ENCODE measurements at places on chromosomes 7 and 10.

GRCh38 chr10:80500572-80501380 lies 36.9 kb upstream of the SH2D4B start:
- DNase-seq: no peak

GRCh38 chr10:26857991-26858706 lies 2.6 kb downstream of the ABI1 start:
- peak; percentile 47 for DNase-seq

- no peak for DNase-seq
Measured at GRCh38 chr7:11956991-11957390, 125.0 kb upstream of the THSD7A start.

- DNase-seq: no peak
Measured at GRCh38 chr7:41930538-41931262, 227.8 kb upstream of the INHBA start.

GRCh38 chr10:71646592-71647292 lies 72.8 kb downstream of the C10orf105 start:
- DNase-seq: no peak

GRCh38 chr7:95688931-95689495 lies 83.3 kb upstream of the DYNC1I1 start:
- DNase-seq: no peak

DNA sequence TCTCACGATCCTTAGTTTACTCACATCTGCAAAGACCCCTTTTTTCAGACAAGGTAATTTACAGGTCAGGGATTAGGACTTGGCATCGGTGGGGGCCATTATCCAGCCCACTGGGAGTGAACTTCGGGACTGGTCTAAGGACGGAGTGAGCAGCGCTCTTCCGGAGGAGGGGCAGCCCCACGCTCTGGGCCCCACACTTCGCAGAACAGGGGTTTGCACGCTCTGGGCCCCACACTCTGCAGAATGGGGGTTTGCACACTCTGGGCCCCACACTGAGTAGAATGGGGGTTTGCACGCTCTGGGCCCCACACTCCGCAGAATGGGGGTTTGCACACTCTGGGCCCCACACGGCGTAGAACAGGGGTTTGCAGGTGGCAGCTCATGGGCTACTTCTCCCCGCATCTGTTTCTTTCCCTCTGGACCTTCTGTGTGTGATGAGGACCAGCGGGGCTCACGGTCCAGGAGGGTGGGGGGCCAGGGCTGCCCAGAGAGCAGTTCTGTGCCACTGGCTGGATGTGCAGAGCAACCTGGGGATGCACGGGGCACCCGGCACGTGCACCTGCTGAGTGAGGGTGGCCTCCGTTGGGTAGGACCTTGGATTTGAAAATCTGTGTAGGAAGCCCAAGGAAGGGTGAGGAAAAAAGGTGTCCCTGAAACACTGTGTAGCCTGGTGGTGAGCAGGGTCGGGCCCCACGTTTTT lies 134.8 kb downstream of the WDR37 start:
- no peak for DNase-seq

DNA sequence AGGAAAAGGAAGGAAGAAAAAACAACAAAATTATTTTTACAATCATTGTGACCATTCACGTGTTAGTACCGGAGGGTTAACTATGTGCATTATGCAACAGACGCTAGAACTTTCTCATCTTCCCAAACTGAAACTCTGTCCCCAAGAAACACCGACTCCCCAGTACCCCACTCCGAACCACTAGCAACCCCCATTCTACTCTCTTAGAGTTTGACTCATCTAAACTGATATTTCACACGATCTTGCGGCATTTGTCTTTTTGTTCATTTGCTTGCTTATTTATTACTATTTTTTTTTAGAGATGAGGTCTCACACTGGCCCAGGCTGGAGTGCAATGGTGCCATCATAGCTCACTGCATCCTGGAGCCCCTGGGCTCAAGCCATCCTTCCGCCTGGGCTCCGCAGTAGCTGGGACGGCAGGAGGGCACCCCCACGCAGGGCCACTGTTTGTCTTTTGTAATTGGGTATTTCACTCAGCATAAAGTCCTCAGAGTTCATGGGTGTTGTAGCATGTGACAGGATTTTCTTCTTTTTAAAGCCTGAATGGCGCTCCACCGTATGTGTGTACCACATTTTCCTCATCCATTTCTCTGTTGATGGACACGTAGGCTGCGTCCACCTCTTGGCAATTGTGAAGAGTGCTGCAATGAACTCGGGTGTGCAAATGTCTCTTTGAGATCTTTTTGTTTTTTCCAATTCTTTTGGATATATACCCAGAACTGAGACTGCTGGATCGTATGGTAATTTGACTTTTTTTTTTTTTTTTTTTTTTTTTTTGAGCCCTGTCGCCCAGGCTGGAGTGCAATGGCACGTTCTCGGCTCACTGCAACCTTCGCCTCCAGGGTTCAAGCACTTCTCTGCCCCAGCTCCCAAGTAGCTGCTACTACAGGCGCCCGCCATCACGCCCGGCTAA lies 9.5 kb downstream of the MNX1 start:
- peak; percentile 5 for DNase-seq

DNA sequence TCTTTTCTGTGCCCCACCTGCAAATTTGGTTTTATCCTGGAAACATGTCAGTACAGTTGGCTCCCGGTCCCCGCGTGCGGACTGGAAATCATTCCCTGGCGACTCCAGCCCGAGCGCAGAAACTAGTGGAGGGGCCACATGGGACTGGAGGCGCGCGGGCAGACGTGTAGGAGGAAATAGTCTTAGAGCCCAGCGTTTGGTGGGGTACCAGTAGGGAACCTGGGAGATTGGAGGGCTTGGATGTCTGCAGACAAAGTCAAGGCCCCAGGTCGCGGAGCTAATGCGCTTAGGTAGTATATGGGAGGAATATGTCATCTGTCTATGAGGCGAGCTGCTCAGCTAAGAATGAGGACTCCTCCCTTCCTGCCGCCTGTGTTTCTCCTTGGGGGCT lies 1.3 kb downstream of the GALNT17 start:
- DNase-seq: no peak

DNA sequence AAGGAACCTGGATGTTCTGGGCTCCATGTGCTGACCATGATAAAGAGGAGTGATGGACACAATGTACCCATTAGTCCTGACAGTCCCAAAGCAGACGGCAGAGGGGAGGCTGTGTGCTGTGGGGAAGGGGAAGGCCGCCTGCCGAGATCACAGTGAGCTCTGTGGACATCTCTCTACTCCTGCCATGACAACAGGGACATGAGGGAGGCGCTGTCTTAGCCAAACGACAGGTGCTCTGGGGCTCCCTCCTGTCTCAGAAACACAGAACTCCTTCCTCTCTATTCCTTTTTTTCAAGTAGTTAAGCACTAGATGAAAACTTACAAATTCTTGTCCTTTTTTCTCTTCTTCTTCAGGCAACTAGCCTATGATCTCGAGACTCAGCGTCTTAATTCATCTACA lies 113.1 kb downstream of the RNF32 start:
- no peak for DNase-seq

DNA sequence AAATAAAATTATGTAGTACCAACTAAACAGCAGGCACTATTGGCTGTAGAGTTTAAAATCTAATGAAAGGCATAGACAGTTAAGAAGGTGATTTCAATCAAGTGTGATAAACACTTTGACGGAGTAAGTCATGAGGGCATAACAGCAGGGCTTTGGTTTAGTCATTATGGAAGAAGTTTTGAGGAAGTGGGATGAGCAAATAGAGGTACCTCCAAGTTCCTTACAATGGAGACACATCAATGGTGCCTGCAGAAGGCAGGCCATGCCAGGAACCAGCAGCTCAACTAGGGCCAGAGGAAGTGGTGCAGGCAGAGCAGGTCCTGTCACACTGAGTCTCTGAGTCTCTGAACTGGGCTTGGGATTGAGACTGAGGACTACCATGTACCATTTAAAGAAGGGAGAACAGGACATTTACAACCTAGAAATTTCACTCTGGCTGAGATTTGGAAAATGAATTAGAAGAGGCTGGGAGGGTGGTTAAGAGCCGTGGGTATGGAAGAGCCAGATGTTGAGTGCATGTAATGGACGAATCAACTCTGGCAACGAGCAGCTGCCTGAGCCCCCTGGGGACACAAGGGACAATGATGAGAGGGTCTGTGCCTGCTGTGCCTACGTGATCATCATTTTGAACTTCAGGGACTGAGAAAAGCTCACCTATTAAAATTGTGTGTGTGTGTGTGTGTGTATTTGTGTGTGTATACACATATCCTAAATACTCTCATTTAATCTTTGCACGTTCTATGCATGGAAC lies 208.7 kb upstream of the POM121L12 start:
- DNase-seq: no peak

DNA sequence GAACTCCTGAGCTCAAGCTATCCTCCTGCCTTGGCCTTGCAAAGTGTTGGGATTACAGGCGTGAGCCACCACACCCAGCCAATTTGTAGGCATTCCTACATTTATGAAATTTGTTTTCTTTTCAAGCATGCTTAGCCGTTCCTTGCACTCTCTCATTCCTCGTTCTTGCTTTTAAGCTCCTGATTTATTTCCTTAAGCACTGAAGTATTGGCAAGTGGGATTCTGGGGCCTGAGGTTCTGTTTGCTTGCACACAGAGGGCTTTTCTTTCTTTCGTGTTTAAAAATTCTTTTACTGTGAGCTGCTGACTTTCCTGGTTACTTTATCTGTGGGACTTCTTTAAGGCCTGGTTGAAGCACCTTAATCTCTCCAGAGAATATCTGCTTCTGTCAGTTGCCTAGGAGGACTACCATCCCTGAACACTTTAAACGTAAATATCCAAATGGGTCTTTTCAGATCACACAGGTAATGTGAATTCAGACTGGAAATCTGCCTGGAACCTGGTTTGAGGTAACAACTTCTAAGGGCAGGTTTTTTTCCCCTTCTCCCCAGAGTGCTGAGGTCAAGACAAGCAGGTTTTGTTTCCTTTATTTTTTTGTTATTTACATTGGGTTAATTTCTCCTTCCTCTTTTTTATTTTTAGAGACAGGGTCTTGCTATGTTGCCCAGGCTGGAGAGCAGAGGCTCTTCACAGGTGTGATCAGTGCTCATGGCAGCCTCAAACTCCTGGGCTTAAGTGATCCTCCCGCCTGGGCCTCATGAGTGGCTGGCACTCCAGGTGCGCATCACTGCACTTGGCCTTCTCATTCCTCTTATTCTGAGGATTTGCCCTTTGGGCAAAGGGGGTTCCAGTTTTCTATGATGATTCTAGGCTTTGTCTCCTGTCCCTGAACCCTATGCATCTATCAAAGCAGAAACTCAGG lies 102.9 kb downstream of the PFKFB3 start:
- no peak for DNase-seq

DNA sequence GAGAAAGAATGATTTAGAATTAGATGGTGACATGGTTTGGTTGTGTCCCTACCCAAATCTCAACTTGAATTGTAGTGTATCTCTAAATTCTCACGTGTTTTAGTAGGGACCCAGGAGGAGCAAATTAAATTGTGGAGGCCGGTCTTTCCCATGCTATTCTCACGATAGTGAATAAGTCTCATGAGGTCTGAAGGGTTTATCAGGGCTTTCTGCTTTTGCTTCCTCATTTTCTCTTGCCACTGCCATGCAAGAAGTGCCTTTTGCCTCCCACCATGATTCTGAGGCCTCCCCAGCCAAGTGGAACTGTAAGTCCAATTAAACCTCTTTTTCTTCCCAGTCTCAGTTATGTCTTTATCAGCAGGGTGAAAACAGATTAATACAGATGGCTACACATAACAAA lies 167.4 kb upstream of the SVIL start:
- DNase-seq: no peak

DNA sequence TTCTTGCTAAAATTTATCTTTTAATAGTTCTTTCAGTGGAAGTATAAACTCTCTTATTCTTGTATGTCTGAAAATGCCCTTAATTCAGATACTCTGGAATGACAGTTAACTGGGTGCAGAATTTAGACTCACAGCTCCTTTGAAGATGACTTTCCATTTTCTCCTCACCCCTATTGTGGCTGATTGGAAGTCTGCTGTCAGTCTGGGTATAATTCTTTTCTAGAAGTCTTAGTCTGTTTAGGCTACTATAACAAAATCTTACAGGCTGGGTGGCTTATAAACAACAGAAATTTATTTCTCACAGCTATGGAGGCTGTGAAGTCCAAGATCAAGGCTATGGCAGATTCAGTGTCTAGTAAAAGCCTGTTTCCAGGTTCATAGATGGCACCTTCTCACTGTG lies 145.2 kb upstream of the GDF10 start:
- no peak for DNase-seq

DNA sequence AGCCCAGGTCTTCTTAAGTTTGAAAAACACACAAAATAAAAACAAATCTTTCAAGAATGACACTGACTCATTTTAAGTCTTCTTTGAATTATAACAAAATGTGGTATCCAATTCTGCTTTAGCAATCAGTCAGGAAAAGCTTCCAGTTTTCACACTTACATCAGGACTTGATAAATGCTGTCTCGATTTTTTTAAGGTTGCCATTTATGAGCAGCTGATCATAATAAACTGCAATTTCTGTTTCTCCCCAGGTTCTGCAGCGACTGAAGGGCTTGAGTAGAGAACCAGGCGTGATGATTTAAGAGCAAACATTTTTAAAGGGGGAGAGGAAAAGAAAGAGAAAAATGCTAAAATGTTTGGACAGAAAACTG lies 71.1 kb downstream of the FAM107B start:
- no peak for DNase-seq

GRCh38 chr7:79778786-79779770 lies 325.6 kb upstream of the MAGI2 start:
- no peak for DNase-seq

- DNase-seq: no peak
Measured at GRCh38 chr10:59997827-59998525, 91.6 kb upstream of the CCDC6 start.

DNA sequence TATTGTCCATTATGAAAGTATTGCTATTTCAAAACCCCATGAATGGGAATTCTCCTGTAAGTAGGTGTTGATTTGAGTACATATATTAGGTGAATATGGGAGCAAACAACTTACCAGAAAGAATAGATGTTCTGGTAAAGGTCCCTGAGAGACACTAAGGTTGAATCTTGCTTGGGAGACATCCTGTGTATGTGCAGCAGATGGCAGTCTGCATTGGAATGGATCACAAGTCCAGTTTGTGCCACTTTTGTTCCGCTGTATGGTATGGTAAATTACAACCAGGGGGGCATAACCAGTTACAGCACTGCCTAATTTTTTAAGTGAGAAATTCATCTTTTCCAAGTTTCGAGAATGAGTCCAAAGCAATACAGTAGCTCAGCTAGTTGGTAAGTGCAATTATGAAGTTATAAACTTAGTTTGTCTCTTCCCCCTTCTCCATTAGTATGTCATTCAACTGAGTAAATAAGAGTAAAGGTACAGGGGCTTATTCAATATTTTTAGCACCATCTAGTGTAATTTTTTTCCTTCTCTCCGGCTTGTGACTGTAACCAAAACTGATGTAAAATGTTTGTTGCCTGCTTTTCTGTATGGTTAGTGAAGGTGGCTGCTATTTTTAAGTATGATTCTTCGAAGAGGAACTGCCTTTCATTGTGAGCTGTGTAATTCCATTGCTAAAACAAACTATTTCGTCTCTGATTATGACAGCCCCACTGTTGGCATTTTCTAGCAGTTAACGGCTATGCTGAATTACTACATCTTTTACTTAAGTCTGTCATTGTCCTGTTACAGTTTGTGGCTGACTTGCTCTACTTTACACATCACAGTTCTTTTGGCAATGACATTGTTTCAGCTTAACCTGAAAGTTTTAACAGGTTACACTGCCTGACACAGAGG lies 2.8 kb downstream of the MCU start:
- DNase-seq: peak; percentile 18

GRCh38 chr7:128000854-128001265 lies 30.4 kb downstream of the LRRC4 start:
- DNase-seq: peak; percentile 28
